ENCODE measurements at places on chromosomes 12 and 14.
A peak's percentile ranks its signal among the peaks of the same experiment; 100 is the strongest.

GRCh38 chr12:77996670-77997069, 166.0 kb downstream of the NAV3 start:
- peak; percentile 7 for DNase-seq

DNA sequence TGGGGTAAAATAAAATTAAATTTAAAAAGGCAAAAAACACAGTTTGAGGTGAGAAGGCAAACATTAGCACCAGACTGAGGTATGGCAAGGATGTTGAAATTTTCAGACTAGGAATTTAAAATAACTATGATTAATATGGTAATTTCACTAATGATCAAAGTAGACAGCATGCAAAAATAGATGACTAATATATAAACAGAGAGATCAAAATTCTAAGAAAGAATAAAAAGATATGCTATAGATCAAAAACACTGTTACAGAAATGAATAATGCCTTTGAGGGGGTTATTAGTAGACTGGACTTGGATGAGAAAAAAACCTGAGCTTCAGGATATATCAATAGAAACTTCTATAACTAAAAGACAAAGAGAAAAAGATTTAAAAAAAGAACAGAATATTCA, 14.4 kb upstream of the GALNT8 start:
- DNase-seq, result no peak

- DNase-seq, result no peak
These were observed 4.3 kb upstream of the MMP19 start for GRCh38 chr12:55847033-55847432.

DNA sequence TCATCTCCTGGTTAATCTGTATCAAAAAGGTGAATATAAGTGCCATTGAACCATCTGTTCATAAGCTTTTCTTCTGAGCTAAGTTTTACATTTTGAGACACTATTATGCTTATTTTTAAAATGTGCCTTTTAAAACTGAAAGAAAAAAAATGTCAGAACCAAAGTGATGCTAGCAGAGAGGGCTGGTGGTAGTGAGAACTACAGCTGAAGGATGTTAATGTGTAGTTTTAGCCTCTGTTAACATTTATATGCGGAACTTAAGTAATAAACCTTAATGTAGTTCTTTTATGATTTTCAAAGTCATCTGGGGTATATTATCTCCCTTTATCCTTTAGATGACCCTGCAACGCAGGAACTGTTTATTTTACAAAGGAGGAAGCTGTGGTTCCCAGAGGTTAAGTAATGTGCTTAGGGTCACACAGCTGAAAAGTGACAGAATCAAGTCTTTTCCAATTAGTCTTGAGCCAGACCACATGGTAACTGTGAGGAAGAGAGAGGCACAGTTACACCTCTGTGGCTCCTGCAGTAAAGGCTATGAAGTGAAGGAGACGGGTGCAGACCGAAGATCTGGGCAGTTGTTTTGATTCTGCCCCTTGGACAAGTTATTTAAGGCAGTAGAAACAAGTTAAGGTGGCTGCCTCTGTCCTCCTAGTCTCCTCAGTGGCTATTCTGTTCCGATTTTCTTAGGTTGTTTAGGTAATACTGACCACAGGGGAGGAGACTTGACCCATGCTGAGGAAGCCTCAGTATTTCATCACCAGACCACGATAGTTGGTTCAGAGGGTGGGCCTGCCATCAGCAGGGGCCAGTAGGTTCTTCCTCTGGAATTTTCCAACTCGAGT, 23.9 kb downstream of the GNG2 start:
- DNase-seq, result no peak

Data from WERI-Rb-1 (cell line).